ENCODE measurements at places on chromosomes 2 and 18.
A peak's percentile ranks its signal among the peaks of the same experiment; 100 is the strongest.

- DNase-seq = peak; percentile 47
Measured at GRCh38 chr18:22709288-22710060, 223.7 kb upstream of the RBBP8 start.

GRCh38 chr2:55721596-55722215 is 28.1 kb upstream of the PNPT1 start:
- peak; percentile 22 for DNase-seq

DNA sequence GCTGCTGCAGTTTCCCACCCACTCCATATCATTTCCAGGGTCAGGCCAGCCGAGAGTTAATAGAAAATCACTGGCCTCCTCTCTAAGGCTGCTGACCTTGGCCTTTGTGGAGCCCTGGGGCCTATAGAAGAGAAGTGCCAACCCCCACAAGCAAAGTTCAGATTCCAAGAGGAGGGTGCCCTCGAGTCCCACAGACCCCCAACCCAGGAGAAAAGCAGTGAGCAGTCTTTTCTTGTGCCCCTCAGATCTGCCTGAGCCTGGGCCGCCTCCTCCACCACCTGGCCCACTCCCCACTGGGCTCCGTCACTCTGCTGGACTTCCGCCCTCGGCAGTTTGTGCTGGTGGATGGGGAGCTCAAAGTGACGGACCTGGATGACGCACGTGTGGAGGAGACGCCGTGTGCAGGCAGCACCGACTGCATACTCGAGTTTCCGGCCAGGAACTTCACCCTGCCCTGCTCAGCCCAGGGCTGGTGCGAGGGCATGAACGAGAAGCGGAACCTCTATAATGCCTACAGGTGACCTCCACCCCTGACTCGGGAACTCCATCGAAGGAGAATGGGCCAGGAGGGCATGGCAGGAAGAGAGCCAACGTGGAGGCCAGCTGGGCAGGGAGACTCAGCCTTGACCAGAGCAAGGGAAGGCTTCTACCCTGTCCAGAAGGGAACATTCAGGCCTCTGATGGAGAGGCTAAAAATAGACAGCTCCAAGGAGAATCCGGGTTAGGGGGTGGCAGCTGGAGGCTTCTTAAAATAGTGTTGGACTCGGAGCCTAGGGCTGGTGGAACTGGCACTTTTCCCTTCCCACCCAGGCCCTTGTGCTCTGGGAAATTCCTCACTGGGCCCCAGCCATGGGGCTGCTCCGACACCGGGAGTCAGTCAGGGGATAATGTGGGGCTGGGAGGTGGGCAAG is 6.2 kb downstream of the PKDCC start:
- DNase-seq = peak; percentile 59

GRCh38 chr18:75009878-75010277 is 199.1 kb downstream of the PTGR3 start:
- DNase-seq = no peak

- DNase-seq = no peak
Measured at GRCh38 chr2:2828774-2829368, 497.8 kb upstream of the MYT1L start.

DNA sequence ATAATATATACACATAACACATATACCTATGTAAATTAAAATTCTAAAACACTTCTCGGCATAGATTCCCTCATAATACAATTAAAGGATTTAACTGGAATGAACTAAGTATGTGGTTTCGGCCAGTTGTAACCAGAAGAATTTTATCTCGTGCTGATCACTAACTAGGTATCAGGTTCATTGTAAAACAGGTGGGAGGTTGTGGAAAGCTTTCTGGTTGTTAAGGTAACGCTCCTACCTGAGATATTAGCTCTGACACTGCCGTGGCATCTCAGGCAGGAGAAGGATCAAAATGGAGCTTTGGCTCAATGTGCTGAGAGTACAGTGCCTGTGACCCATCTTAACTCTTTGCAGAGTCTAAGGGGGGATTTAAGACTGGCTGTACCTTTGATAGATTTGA is 42.5 kb downstream of the SLC9A2 start:
- DNase-seq = no peak

GRCh38 chr2:237091779-237092436 is 6.2 kb downstream of the COPS8 start:
- DNase-seq = peak; percentile 59

DNA sequence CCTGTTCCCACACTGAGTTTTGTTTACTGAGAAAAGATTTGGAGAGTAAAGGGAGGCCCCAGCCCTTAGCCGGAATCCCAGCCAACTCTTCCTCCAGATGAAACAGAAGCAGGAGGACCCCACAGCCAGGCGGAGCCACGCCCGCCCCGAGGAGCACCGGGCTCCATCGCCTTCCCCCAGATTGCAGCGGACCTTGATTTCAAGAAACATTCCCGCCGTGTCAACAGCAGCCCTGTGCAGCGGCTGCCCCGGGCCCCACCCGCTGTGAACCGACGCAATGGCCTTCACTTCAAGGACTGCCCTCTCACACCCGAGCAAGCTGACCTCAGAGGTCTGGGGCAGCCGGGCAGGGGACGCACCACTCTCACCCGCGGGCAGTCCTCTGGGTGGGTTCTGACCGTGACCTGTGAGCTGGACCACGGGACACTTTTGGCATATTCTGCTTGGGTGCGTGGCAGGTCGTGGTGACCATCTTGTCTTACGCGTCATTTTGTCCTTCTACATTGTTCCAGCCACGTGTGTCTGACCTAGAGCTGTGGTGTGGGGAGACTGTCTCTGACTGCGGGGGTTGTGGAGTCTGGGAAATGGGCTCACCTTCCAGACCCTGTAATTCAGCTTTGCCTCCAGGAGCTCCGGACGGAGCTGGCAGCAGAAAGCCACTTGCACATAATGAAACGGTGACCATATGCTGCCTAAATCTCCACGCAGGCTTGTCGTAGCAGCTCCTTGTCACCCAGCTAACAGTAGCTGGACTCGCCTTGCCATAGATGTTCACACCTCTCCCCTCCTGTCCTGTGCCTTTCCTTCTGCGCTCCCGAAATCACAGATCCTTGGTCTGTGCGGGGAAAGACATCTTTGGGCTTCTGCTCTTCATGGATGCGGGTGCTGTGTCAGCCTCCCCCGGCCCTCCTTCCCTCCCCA is 32.0 kb upstream of the INHBB start:
- no peak for DNase-seq

GRCh38 chr2:236876642-236877041 is 209.0 kb upstream of the COPS8 start:
- DNase-seq = no peak

GRCh38 chr2:129729011-129729410 is 250.5 kb upstream of the RAB6C start:
- no peak for DNase-seq

GRCh38 chr18:26771524-26771923 is 94.0 kb downstream of the AQP4 start:
- no peak for DNase-seq

GRCh38 chr2:134670955-134671354 is 47.8 kb downstream of the TMEM163 start:
- DNase-seq = no peak
